ENCODE measurements at places on chromosomes 5 and 9. TPM values are rescaled to one million over a fixed set of nuclear protein-coding genes. Genes with fewer than 3 reads are reported as not detected.
A peak's percentile ranks its signal among the peaks of the same experiment; 100 is the strongest.

The DDX4 gene
- not detected for total RNA-seq

The TICAM2 gene
- total RNA-seq, result 2.4 TPM

The IL4 gene
- total RNA-seq, result not detected

The SPATA31C2 gene
- total RNA-seq, result not detected

The SREK1IP1 gene
- 21.4 TPM for total RNA-seq

The GMCL2 gene
- not detected for total RNA-seq

The CSF1R gene
- total RNA-seq, result 26.1 TPM

The RNF208 gene
- 9.3 TPM for total RNA-seq

The CDC20B gene
- not detected for total RNA-seq

GRCh38 chr9:36987891-36988290 lies 46.2 kb downstream of the PAX5 start:
- no peak overlapping the region for H3K4me3 ChIP-seq
- no peak for DNase-seq
- H3K4me1 ChIP-seq, result no peaks in the 10 kb centered on the region
- peaks cover 37% of the 10 kb centered on the region for H3K27me3 ChIP-seq
- H3K27ac ChIP-seq, result no peak overlapping the region
- no peaks in the 10 kb centered on the region for H3K36me3 ChIP-seq

- no peaks in the 10 kb centered on the region for H3K36me3 ChIP-seq
- no peaks in the 10 kb centered on the region for H3K27me3 ChIP-seq
- H3K27ac ChIP-seq, result peak overlapping the region; percentile 93
- peak; percentile 93 for DNase-seq
- H3K4me3 ChIP-seq, result peak overlapping the region; percentile 53
Measured at GRCh38 chr9:129496473-129497004, 124.4 kb downstream of the C9orf50 start.

GRCh38 chr5:88824892-88825583 lies 57.9 kb downstream of the MEF2C start:
- no peaks in the 10 kb centered on the region for H3K27me3 ChIP-seq
- no peak for DNase-seq
- no peaks in the 10 kb centered on the region for H3K4me1 ChIP-seq
- H3K36me3 ChIP-seq, result no peaks in the 10 kb centered on the region
- H3K27ac ChIP-seq, result peak overlapping the region; percentile 3

- H3K27me3 ChIP-seq, result no peaks in the 10 kb centered on the region
- no peaks in the 10 kb centered on the region for H3K4me1 ChIP-seq
- DNase-seq, result no peak
- H3K36me3 ChIP-seq, result peaks cover 5% of the 10 kb centered on the region
Measured at GRCh38 chr5:32600054-32600622, 14.8 kb downstream of the SUB1 start.

DNA sequence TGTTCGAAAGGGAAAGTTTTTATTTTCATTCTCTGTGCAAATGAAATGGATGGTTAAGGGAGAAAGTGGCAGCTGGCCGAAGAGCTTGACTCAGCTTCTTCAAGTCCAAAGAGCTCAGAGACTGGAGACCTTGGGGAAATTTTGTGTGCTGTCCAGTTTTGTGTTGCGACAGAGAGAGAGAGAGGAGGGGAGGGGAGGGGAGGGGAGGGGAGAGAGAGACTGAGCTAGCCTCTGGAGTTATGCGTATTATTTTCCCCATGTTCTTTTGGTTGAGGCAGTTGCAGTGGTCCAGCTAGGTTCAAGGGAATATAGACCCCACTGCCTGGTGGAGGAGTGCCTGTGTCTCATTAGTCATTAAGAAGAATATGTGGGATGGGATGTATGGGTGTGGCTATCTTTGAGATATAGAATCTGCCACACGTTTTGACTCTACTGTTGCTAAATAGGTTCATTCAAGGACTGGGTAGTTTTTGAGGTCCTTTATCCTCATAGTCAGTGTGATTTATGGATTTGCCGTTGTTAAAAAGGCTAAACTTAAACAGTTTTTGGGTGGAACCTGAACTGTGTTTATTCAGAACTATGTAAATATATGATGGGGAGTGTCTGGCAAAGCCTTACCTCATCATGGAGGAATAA lies 69.7 kb downstream of the ARHGAP26 start:
- peaks cover 4% of the 10 kb centered on the region for H3K4me1 ChIP-seq
- DNase-seq, result peak; percentile 55
- peak overlapping the region; percentile 13 for H3K27ac ChIP-seq
- H3K27me3 ChIP-seq, result no peaks in the 10 kb centered on the region
- no peaks in the 10 kb centered on the region for H3K36me3 ChIP-seq
- H3K4me3 ChIP-seq, result no peak overlapping the region

DNA sequence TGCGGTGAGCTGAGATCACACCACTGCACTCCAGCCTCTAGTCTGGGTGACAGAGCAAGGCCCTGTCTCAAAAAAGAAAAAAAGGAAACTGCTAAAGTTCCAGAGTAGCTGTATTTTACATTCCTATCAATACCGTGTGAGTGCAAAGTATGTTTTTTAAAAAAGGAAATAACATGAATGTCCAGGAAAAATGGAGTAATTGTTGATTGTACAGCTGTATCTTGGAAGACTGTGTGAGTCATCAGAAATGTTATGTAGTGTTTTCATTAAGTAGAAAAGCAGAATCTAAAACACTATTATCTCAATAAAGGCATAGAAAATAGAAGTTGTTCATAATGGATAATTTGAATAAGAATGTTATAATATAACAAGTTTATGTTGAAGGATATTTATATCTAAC lies 53.9 kb downstream of the ZCCHC7 start:
- H3K4me3 ChIP-seq, result no peak overlapping the region
- no peaks in the 10 kb centered on the region for H3K27me3 ChIP-seq
- H3K36me3 ChIP-seq, result no peaks in the 10 kb centered on the region

GRCh38 chr5:131709043-131709442 lies 74.0 kb upstream of the RAPGEF6 start:
- DNase-seq, result no peak
- peaks cover 6% of the 10 kb centered on the region for H3K36me3 ChIP-seq
- H3K4me3 ChIP-seq, result no peak overlapping the region
- H3K4me1 ChIP-seq, result no peaks in the 10 kb centered on the region

- no peaks in the 10 kb centered on the region for H3K27me3 ChIP-seq
- no peak overlapping the region for H3K27ac ChIP-seq
- no peaks in the 10 kb centered on the region for H3K36me3 ChIP-seq
- H3K4me3 ChIP-seq, result no peak overlapping the region
Measured at GRCh38 chr5:149154650-149155049, 13.4 kb downstream of the ABLIM3 start.

GRCh38 chr5:92378966-92379611 lies 996.0 kb upstream of the ARRDC3 start:
- H3K27me3 ChIP-seq, result no peaks in the 10 kb centered on the region
- H3K4me3 ChIP-seq, result no peak overlapping the region
- no peak for DNase-seq
- no peak overlapping the region for H3K27ac ChIP-seq

GRCh38 chr5:69160651-69161050 lies 6.3 kb upstream of the CCNB1 start:
- H3K4me1 ChIP-seq, result no peaks in the 10 kb centered on the region
- no peaks in the 10 kb centered on the region for H3K27me3 ChIP-seq
- H3K4me3 ChIP-seq, result no peak overlapping the region
- no peak for DNase-seq
- no peaks in the 10 kb centered on the region for H3K36me3 ChIP-seq

DNA sequence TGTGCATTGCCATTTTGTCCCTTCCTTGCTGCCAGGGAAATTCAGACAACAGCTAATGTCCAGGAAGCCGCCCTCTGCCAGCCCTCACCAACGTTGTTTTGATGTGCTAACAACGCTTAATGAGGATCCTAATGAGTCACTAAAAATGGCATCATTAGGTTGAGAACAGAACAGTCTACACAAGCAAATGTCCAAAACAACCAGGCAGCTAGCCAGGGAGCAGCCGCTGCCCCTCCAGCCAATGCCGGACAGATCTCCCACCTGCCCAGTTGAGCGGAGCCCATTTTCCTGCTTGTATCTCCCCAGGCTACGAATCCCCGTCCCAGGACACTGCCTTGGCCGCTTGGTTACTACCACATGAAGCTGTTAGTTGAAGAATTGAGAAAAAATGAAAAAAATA lies 40.4 kb upstream of the UNC5A start:
- no peak overlapping the region for H3K27ac ChIP-seq
- H3K27me3 ChIP-seq, result no peaks in the 10 kb centered on the region
- H3K4me1 ChIP-seq, result no peaks in the 10 kb centered on the region
- DNase-seq, result peak; percentile 2
- H3K4me3 ChIP-seq, result no peak overlapping the region

- no peaks in the 10 kb centered on the region for H3K36me3 ChIP-seq
- H3K27ac ChIP-seq, result no peak overlapping the region
- no peaks in the 10 kb centered on the region for H3K27me3 ChIP-seq
- no peak overlapping the region for H3K4me3 ChIP-seq
Measured at GRCh38 chr9:4933177-4933576, 51.9 kb upstream of the JAK2 start.

DNA sequence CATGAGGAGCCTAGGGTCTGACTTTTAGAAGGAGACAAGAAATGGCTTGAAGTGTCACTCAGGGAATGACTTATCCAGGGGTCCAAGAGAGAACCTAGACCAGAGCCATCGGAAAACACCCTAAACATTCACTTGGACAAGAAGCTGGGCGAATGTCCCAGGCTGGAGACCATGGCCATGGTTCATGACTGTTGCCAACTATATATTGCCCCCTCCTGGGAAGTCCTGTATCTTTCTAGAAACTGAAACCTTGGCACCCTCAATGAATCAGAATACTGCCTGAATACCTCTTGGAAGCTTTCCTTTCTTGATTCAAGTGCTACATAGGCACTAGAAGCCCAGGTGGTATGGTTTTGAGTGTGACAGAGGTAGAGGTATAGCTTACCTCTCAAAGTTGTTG lies 29.9 kb downstream of the TRMO start:
- no peaks in the 10 kb centered on the region for H3K4me1 ChIP-seq
- H3K36me3 ChIP-seq, result no peaks in the 10 kb centered on the region
- H3K27me3 ChIP-seq, result no peaks in the 10 kb centered on the region
- DNase-seq, result no peak
- no peak overlapping the region for H3K4me3 ChIP-seq
- H3K27ac ChIP-seq, result no peak overlapping the region

- peak; percentile 39 for DNase-seq
- no peaks in the 10 kb centered on the region for H3K27me3 ChIP-seq
- no peaks in the 10 kb centered on the region for H3K36me3 ChIP-seq
- H3K27ac ChIP-seq, result peak overlapping the region; percentile 22
- H3K4me1 ChIP-seq, result no peaks in the 10 kb centered on the region
Measured at GRCh38 chr5:151234476-151235238, 10.8 kb upstream of the CCDC69 start.

DNA sequence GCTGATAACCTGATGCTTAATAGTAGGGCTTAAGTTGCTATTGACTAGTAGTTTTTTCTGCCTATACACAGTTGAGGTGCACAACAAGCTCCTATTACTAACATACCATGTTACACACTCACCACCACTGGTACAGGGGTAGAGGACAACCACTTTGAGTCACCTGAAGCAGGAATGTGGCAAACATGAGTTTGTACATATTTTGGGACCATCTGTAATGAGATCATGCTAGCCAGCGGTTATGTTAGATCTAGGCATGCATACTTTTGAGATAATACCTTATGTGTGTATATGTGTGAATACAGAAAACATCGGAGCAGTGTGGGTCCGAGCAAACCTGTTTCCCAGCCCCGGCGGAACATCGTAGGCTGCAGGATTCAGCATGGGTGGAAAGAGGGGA lies 72.8 kb upstream of the NXNL2 start:
- no peaks in the 10 kb centered on the region for H3K4me1 ChIP-seq
- no peak overlapping the region for H3K27ac ChIP-seq
- no peak overlapping the region for H3K4me3 ChIP-seq
- no peaks in the 10 kb centered on the region for H3K27me3 ChIP-seq

DNA sequence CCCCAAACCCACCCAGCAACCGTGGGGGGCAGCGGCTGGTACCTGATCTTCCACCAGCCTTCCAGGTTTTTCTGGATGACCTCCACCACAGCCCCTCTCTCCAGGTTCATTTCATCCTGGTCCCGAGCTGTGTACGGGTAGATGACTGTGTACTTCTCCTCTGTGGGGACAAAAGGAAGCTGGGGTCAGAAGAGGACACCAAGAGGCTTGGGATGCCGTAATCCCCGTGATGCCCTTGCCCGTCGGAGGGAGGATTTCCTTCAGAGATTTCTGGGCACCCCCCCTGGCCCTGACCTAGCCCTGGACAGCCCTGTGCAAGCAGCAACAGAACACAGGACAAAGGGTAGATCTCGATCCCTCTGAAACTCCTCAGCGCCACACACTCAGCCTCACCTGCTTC lies 70.3 kb upstream of the UBTD2 start:
- no peak overlapping the region for H3K4me3 ChIP-seq
- no peaks in the 10 kb centered on the region for H3K27me3 ChIP-seq
- H3K4me1 ChIP-seq, result no peaks in the 10 kb centered on the region
- DNase-seq, result no peak
- no peaks in the 10 kb centered on the region for H3K36me3 ChIP-seq

- DNase-seq, result no peak
- no peaks in the 10 kb centered on the region for H3K27me3 ChIP-seq
- H3K27ac ChIP-seq, result no peak overlapping the region
- H3K4me1 ChIP-seq, result no peaks in the 10 kb centered on the region
- no peak overlapping the region for H3K4me3 ChIP-seq
Measured at GRCh38 chr5:176894298-176894697, 4.8 kb downstream of the HK3 start.

DNA sequence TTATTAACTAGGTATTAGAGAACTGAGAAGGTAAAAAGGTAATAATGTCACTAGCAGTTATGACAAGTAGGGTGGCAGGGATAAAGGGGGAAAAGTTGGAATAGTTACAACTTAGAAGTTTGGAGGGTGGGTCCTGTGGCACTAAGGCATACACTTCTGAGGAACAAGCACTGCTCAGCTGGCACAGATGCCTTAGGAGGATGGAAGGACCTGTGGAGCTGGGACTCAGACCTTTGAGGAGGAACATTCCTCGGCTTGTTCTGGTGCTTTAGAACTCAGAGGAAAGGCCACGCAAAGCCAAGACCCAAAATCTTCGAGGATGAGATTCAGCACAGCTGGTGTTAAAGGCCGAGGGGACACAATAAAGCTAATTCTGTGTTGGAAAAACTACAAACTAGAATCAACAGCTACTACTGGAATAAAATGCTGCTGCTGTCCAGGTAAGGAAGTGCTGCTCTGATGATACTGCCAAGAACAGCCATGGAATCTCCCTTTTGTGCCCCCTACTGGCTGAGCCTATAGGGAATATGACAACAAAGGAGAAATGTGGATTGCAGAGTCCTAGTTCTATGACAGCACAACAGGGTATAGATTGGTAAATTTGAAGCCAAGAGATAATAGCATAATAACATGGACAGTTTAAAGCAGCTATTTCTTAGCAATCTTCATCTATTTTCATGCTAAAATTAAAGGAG lies 126.7 kb downstream of the SLC25A46 start:
- no peak overlapping the region for H3K4me3 ChIP-seq
- H3K36me3 ChIP-seq, result no peaks in the 10 kb centered on the region
- H3K4me1 ChIP-seq, result no peaks in the 10 kb centered on the region
